HFF-Myc (cell line): ENCODE measurements at places on chromosomes 12 and 14.
A peak's percentile ranks its signal among the peaks of the same experiment; 100 is the strongest.

DNA sequence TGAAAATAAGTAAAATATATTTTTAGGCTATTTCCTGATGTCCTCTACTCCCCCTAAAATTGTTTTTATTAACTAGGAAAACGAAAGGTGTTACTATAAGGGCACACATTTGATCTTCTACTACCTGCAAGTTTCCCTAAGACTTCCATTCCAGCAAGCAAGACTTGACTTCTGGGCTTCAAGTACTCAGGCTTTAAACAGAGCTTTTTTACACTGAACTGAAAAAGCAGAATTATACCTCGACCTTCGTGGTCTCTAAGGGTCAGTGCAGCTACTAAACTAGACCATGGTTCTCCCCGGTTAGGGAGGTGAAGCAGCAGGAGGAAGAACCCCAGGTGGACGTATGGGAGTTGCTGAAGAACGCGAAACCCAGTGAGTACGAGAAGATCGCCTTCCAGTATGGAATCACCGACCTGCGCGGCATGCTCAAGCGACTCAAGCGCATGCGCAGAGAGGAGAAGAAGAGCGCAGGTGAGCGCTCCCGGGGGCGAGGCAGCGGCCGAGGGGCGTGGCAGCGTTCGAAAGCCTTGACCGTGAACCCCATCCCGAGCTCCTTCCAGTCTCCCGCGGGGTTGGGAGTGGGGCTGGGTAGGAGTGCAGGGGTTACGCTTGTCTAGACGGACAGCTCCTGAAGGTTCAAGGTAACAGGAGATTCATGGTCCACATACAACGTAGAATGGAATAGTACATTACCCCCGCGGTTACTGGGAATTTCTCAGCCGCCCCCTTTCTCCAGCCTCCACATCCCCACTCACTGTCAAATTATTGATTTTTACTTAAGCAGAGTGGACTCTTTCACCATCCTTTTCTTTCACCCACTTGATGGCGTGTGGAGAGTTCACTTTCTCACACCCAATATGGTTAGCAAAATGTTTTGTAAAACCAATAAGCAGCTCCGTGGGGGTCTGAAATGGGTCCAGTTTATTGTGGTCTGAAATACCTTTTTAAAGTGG lies 47.6 kb downstream of the MYBPC1 start:
- DNase-seq = no peak

GRCh38 chr12:124667506-124668326 lies 100.3 kb upstream of the NCOR2 start:
- DNase-seq = no peak

DNA sequence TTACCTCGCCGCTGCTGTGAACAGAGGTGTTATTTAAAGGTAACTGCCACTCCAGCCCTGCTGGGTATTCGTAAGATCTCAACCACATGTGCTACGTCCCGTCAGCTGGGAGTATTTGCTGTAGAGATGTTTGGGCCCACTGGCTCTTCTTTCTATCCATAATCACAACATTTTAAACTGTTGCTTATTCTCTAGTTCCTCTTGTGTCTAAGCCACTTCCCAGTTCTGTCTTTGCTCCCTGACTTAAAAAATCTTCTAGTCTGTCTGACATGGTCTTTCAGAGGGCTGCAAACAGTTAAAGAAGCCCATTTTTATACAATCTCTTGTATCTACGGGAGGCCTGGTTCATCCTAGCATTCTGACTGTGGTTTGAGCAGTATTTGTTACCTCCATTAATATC lies 33.2 kb upstream of the HELB start:
- no peak for DNase-seq

- DNase-seq = no peak
Measured at GRCh38 chr12:130689408-130690405, 26.4 kb downstream of the RIMBP2 start.

GRCh38 chr14:67409461-67409860 lies 2.5 kb downstream of the PLEK2 start:
- DNase-seq = no peak

DNA sequence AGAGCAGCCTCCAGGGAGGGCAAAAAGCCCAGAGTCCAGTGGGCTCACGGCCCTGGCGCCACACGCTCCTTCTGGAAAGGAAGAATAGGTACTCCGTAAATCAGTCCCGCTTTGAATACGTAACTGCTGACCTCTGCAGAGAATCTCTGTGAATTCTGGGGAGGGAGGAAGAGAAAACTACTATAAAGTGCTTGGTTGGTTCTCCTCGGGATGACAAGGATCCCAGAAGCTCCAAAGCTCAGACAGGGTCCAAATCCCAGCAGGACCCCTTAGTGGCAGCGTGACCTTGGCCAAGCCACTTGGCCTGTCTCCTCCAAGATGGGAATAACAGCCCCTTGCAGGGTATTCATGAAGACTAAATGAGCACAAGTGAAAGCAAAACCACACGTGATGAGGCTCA lies 31.7 kb downstream of the ANO2 start:
- no peak for DNase-seq

- DNase-seq = no peak
Measured at GRCh38 chr14:61602003-61602732, 93.1 kb upstream of the HIF1A start.

GRCh38 chr14:67396381-67396970 lies 15.5 kb downstream of the PLEK2 start:
- no peak for DNase-seq

DNA sequence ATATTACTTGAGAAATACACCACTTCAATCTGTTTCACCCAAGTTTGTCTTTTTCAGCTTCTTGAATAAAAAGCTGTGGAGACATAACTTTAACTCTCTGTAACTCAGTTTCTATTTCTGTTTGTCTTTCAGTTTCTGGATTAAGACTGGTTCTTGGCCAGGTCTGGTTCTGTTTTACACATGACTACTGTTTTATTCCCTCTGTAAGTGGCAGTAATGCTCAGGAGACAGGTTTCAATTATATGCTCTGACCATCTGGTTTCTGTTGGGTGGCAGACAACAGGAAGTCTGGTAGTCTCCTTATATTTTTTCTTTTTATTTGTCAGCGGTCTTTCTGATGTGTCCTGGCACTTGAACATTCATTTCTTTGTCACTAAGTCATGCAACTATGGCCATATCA lies 102.9 kb downstream of the RPS29 start:
- DNase-seq = no peak

DNA sequence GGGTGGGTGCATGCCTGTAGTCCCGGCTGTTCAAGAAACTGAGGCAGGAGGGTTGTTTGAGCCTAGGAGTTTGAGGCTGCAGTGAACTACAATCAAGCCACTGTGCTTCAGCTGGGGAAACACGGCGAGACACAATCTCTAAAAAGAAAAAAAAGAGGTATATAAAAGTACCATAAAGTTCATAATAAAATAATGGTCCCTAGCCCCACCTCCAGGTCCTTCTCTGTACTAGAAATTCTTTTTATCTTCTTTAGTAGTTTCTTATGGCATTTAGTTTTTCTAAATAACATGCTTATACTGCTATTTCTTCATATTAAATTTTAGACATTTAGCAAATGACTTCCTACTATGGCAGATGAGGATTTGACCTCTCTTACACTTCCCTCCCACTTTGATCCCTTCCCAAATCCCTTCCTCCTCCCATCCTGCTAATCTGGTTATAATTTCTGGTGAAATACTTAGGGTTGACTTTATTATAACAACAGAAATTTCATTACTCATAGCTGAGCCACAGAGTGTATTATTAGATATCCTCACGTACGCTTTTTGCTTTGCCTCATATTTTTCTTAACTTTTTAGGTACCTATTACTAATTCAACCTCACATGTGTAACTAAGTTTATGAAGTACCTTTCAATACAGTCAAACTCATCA lies 94.7 kb downstream of the SLC41A2 start:
- DNase-seq = no peak

- no peak for DNase-seq
Measured at GRCh38 chr12:53346491-53346890, 10.3 kb upstream of the SP7 start.

DNA sequence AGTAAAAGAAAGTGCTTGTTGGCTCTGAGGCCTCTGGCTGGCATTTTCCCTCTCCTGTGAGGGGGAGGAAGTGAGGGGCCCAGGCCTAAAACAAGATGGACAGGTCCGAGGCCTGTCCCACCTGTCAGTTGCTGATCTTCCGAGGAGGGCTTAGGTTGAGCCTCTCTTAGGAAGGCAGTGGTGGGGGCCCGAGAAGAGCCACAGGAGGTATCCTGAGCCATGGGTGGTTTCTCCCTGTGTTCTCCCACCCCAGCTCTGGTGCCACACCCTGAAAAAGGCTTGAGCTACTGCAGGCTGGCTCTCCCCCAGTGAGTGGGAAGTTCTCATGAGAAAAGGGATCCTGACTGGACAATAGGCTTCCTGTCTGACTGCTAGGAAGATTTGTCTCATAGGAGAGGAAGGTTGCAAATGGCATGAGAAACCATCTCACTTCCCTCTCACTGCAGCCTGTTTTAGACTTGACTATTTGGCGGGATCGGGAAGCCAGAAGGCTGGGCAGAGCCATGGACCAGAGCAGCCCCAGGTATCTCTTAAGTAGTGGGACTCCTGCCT lies 72.1 kb upstream of the SRSF5 start:
- DNase-seq = no peak

GRCh38 chr12:45587877-45588533 lies 141.5 kb upstream of the ARID2 start:
- no peak for DNase-seq

- no peak for DNase-seq
Measured at GRCh38 chr14:46259536-46259935, 392.0 kb downstream of the RPL10L start.

- no peak for DNase-seq
Measured at GRCh38 chr14:43786066-43786762, 720.9 kb downstream of the FSCB start.

GRCh38 chr12:27913999-27914614 lies 58.4 kb downstream of the PTHLH start:
- no peak for DNase-seq

- no peak for DNase-seq
Measured at GRCh38 chr12:1380171-1380851, 214.1 kb downstream of the FBXL14 start.

DNA sequence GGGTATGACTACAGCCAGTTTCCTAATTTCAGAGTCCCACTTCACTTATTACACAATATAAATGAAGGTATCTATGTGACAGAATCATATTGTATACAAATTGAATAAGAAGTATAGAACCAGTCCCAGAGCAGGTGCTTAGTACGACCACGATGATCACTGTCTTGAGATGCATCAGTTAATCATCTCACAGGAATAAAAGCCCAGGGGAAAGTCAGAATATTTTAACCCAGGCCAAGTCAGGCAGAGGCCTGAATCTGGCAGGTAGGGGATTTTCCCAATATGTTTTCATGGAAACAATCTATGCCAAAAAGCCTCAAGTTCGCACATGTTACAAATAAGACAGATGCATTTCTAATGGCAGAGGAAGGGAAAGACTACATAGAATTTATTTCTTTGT lies 758.4 kb downstream of the BCL11B start:
- no peak for DNase-seq

DNA sequence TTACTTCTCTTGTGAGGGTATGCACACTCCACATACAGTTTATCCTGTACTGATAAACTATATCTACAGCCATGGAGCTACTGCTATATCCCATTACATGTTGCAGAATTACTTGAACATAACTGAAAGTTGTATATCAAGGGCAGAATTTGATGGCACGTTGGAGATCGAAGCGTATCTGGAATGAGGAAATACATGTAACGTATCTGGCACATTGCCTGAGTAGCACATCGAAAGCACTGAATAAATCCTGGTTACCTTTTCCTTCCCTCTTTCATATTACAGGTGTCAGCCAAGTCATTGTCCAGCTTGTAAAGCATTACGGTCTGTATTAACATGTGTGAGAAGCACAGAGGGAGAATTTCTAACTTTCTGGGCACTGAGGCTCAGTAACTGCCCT lies 42.1 kb upstream of the LIN7A start:
- DNase-seq = no peak

- DNase-seq = no peak
Measured at GRCh38 chr14:105487449-105487985, 831 bp downstream of the CRIP1 start.

- no peak for DNase-seq
Measured at GRCh38 chr12:82958966-82959365, 272.3 kb downstream of the TMTC2 start.

- DNase-seq = no peak
Measured at GRCh38 chr14:31881531-31882310, 195.4 kb upstream of the ARHGAP5 start.

- DNase-seq = no peak
Measured at GRCh38 chr14:22844221-22845102, 8.1 kb downstream of the MMP14 start.

DNA sequence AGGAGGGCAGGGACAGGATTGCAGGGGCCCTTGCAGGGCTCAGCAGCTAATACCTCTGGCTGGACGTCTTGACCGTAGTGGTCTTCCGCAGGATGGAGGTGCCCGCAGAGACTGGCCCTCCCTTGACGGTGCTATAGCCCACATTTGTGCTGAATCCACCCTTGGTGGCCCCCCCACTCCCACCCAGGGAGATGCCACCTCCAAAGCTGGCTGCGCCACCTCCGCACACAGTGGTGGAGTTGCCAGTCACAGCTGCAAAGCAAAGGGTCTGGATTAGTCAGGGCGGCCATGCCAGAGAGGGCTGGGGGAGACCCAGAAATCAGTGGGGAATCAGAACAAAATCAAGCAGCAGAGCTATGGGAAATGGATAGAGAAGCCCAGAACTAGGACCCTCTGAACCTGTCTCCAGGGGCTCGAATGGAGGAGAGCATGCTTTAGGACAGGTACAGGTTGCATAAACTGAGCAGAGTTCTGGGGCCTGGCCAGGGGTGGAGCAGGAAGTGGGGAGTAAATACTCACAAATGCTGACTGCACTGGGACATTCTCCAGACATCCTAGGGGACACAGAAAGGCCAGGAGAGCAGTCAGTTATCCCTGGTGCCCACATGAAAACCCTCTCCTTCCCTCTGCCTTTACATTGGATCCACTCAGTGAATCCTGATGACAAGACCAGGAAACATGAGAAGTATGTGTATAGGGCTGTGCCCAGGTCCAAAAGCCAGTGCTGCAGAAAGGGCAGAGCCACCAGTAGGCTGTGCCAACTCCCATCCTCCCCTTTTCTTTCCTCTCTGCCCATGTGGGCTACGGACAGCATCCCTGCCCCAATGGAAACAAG lies 8.1 kb upstream of the KRT4 start:
- no peak for DNase-seq

DNA sequence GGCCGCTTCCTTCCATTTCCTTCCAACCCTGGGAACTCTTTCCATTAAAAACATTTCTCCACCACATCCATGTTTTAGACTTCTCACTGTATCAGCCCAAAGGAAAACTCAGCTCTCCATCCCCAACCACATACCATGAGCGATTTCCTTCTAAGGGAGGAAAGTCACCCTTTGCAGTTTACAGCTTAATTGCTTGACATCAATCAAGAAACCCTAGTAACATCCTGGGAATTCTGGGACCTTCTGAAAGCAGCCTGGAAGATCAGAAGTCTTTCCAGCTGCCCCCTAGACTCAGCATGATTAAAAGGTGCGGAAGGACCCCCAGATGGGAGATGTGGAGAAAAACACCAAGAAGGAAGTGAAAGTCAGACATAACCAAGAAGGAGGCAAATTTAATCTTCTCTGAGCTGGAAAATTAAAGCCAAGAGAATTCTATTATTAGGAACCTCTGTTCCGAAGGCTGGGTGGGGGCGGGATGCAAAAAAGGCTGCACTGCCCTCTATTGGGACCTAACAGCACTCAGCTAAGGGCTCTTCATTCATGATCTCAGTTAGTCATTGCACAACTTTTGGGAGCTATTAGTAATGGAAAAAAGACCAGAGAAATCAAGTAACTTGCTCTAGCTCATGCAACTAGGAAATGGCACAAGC lies 73.3 kb upstream of the PLXNC1 start:
- DNase-seq = peak; percentile 50
